ENCODE measurements at places on chromosomes 6 and 20.

DNA sequence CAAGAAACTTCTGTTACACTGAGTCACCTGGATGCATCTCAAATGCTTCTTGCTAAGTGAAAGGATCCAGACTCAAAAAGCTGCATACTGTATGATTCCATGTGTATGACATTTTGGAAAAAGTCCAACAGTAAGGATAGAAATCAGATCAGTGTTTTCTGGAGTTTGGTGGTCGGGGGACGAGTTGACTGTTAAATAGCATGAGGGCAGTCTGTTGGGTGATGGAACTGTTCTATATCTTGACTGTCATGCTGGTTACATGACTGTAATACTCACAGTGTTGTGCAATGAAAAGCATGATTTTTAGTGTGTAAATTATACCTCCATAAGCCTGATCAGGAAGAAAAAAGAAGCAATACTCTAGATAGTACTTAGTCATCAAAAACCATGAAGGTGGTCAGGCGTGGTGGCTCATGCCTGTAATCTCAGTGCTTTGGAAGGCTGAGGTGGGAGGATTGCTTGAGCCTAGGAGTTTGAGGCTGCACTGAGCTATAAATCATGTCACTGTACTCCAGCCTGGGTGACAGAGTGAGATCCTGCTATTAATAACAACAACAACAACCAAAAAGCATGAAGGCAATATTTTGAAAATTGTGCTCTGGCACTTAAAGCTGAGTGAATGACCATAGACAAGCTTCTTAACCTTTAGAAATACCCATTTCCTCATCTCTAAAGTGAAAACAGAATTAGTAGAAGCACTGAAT lies 30.5 kb upstream of the SASH1 start:
- no peak for DNase-seq

DNA sequence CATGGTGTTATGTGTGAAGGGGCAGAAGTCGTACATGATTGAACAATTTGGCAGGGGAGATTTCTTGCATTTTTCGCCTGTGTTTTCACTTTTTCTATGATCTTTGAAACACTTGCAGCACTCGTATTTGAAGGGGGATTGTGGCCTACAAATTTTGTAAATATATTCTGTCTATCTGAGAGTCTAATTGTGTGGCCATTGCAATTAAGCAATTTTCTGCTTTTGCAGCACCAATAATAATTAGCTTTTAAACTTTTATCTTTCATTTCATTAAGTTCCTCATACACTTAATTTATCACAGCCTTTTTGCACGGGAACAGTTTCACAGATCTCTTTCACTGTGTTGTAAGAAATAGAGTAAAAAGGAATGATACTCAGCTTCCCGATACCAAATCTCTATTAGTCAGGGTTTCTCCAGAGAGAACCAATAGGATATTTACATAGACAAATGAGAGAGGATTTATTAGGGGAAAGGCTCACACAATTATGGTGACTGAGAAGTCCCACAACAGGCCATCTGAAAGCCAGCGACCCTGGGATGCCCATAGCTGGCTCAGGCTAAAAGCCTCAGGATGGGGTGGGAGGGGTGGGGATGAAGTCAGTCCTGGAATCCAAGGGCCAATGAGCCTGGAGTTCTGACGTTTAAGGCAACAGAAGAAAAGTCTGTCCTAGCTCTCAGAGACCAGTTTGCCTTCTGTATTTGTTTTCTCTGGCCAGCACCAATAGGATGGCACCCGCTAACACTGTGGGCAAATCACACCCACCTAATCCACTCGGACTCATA lies 58.3 kb downstream of the KIF6 start:
- DNase-seq, result no peak

DNA sequence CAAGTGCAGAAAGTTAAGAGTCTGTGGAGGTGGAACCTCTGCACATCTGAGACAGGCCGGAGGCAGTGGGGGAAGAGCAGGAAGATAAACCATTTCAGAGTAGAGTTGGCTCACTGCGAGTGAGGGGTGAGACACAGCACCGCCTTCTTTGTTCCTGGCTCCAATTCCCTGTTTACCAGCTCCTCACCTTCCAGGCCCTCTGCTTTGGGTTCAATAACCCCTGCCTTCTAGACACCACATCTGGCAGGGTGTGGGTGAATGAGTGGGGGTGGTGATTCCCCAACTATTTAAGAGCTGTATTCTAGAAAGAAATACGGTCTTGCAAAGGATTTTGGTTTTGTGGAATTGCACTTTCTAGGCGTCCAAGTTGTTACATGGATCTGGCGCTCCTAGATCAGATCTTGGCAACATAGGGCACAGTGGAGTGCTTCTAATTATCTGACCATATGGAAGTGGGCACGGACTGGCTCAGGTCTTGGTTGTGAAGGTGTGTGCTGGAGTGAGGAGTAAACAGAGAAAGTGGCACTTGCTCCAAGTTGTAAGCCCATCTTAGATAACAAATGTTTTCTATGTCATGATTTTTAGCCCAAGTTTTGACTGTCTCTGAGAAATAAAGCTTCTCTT lies 141.6 kb upstream of the NRN1 start:
- DNase-seq, result no peak

DNA sequence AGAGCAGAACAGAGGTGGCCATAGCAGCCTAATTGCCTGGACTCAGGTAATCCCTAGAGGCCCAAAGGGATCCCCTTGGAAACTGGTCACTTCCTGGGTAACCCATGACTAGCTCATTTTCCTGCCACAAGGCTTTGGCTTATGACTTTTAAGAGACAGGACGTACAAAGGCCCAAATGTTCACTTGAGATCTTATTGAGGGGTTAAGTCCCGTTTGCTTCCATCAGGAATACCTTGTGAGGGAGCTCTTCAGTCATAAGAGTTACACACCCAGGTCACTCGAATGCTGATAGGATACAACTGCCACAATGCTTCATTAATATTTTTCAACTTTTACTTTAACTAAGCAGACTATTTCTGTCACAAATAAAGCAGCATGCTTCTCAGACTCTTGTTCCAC lies 51.7 kb downstream of the TMEM170B start:
- no peak for DNase-seq

- peak; percentile 88 for DNase-seq
Observed at GRCh38 chr6:33771146-33772081, 17.5 kb downstream of the LEMD2 start.

DNA sequence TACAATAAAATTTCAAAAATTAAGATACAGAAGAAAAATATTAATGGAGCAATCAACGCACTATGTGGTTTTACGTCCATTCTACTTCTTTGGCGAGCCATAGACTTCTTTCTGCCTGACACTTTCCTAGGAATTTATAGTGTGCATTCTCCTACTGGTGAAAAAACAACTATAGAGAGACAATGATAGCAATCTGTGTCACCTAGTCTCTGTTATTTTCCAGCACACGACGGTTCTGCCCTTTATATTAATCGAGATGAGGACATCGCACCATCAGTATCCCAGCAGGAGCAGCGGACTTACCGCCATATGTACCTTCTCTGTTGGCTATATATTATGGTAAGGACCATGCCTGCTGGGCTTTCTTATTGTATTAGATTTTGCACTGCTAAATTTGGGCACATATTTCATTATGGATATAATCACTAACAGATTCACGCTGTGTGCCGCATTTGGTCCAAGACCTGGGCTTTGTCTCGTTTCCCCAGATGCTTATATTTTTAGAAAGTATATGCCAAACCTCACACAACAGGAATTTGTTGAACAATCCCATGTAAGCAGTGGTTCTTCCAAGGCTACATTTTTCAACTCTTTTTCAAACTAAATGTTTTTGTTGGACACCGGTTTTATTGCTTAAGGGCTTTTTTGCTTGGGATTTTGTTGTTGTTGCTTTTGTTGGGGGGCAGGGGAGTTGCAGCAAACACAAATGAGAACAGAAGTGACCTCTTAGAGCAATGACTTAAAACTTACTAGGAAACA lies 166.4 kb downstream of the ADAT2 start:
- DNase-seq, result no peak

DNA sequence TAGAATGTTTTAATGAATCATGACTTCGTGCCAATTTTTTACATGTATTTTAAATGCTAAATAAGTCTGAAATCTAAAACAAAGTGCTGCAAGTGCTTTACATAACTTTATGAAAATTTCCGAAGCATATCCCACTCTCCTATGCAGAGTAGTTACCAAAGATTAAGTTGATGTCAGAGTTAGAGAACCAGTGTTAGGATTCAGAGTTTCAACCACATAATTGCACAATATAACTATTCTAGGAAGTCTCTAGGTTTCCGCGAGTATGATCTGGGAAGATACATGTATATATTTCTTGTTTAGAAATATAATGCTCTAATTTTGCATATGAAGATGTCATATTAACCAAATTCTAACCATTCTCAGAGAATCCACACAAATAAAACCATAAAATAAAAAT lies 74.8 kb downstream of the ASCC3 start:
- no peak for DNase-seq

DNA sequence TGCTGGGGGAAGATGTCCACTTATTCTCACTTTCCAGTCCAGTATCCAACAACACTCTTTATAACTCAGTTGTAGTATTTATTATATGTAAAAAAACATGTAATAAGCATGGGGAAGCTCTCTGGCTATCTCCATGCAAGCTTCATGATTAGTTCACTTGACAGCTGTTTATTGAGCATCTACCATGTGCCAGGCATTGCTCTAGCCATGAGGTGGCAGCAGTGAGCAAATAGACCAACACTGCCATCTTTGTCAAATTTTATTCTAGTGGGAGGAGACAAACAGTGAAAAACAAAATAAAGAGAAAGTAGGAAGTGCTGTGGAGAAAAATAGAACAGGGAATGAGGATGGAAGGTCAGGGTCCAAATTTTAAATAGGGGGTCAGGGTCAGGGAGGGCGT lies 131.8 kb downstream of the CFAP61 start:
- no peak for DNase-seq

DNA sequence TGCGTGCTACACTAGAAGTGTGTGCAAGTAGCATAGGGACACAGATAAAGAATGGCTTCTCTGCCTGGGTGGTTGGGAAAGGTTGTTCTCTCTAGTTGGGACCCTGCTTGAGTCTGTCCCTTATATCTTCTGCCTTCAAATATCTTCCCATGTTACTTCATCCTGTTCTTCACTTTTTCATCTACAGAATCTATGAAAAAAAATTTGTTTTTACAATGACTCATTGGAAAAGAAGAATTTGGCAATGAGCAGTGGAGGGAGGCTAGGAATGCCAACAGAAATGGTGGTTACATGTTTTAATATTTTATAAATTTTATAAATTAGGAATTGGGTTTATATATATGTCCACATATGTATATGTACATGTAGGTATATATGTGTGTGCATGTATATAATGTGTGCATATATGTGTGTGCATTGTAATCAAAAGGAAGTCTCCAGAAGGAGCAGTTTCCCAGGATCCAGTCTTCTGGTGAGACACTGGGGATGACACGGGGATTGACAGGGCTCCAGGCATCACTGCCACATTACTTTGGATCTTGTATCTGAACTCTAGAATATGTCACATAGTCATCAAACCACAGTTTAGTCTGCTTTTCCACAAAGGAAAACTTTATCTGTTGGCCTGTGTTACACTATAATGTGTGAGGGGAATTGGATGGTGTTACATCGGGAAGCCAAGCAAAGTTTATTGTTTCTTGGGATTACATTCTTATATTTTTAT lies 75.3 kb upstream of the RIPOR2 start:
- DNase-seq, result no peak

DNA sequence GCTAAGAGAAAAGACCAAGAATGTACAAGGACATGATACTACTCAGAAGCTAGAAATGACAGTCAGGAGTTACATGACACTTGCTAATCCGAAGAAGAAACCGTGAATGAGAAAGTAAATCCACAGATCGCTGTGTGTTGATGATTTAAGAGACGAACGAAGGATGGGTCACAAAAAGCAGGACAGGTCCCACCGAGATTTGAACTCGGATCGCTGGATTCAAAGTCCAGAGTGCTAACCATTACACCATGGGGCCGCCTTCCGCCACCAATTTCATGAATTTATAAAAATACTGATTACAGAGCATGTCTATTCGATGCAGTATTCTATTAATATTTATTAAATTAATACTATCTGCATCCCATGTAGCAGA lies 54.0 kb upstream of the BTN3A2 start:
- no peak for DNase-seq

DNA sequence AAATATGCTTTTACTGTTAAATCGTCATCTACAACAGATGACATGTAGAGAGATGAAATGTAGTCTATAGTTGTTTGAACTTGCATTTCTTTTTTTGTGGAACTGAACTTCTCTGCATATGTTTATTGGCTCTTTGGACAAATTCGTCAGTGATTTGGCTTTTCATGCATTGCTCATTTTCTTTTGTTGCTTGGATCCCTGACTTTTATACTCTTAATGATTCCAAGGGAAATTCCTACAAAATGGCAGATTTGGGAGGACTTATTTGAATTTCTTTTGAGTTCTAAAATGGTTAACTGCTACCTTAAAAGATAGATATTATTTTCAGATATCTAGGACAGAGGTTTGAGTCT lies 65.4 kb downstream of the UTRN start:
- no peak for DNase-seq

DNA sequence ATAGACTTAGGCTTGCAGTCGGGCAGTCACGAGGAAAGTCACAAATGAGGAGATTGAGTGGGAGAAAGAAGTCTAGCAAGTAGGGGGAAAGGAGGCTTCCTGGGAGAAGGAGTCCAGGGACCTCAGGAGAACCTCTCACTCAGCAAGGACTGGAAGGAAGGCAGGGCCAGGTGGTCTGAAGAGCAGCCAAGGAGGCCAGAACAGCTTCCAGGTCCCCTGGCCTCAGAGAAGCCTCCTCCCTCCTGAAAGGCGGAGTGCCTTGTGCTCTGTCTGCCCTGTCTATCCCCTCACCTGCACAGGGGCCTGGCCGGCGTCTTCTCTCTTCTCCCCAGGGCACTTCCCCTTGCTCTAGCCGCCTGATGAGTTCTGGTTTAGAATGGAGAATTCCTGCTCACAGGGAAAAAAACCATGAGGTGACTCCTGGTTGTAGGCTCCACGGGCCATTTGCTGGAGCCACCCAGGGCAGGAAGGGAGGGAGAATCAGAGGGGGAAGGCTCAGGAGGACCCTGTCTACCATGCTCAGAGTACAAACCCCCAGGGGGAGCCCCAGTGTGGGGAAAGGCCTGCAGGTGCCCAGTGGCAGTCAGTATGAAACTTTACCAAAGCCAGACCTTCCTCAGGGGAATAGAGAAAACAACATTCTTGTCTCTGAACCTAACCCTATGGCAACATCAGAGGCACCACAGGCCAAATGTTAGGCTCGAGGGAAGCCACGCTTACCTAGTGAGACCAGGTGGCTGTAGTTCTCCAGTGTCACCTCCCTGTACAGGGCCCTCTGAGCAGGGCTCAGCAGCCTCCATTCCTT lies 11.2 kb downstream of the ZNF337 start:
- no peak for DNase-seq

- DNase-seq, result no peak
Observed at GRCh38 chr20:32970973-32971300, 33.3 kb downstream of the SUN5 start.

DNA sequence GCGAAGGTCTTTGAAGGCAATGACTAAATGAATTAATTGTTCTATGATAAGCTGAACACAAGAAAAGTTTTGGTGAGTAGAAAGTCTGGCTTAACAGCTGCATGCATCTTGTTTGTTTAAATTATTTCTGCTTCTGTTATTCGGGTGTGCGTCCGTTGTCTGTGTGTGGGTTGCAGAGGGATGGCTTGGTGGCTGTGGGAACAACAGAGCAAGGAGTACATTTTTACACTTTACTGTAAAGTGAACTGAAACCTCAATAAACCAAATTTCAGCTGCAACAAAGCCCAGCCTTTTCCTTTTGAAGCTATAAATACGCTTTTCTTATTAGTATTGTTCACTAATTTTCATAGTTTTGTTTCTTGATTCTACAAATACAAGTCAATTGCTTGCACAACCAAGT lies 3.5 kb upstream of the LAMP5 start:
- no peak for DNase-seq
